ENCODE measurements at places on chromosomes 7 and 10.

- DNase-seq: no peak
These were observed 142.5 kb downstream of the ACTR3B start for GRCh38 chr7:152902054-152902453.

DNA sequence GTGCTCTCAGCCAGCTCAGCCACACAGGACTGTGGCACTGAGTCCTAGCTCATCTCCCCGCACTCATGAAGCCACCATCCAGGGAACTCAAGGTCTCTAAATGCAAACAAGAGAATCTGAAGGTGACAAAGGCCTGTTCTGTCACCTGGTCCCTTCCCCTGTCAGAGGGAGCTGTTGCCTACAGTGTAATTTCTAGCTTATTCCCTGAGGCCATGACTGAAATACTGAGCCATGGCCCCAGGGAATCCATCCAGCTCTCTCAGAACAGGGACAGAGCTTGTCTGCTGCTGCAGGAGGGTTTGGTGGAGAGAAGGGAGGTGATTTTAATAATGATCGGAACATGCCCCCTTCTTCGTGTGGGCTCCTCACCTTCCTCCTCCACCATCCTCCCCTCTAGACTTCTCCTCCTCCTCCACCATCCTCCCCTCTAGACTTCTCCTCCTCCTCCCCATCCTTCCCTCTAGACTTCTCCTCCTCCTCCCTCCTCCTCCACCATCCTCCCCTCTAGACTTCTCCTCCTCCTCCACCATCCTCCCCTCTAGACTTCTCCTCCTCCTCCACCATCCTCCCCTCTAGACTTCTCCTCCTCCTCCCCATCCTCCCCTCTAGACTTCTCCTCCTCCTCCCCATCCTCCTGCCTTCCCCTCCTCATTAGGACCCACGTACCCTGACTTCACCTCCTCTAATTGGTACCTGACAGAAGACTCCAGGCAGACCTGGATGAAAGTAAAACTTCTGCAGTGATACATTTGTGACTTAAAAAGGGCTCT is 338.0 kb upstream of the MKI67 start:
- DNase-seq: no peak

- DNase-seq: no peak
These were observed 204.7 kb upstream of the KLF14 start for GRCh38 chr7:130938661-130939060.

- DNase-seq: no peak
These were observed 33.9 kb upstream of the ZNF273 start for GRCh38 chr7:64869121-64869725.

GRCh38 chr7:464454-465401 is 54.9 kb downstream of the PDGFA start:
- DNase-seq: no peak
